ENCODE measurements at places on chromosomes 4 and X. TPM values are rescaled to one million over a fixed set of nuclear protein-coding genes. Genes with fewer than 3 reads are reported as not detected.

DNA sequence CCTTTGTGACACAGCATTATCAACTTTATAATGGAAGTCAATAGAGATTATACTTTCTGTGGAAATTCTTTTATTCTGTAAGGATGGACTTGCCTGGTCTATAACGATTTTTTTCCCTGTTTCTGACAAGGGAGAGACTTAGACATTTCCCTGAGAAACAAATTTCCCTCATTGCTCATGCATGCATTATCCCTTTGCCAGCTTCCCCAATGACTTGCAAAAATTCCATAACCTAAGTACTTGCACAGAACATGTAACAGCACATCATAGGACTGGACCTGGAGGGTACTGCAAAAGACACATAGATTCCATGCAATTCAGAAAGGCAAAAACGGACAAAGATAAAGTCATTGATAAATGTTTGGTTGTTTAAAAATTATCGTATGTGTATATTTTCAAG lies 166.7 kb downstream of the FHIP1A start:
- no peak for DNase-seq

DNA sequence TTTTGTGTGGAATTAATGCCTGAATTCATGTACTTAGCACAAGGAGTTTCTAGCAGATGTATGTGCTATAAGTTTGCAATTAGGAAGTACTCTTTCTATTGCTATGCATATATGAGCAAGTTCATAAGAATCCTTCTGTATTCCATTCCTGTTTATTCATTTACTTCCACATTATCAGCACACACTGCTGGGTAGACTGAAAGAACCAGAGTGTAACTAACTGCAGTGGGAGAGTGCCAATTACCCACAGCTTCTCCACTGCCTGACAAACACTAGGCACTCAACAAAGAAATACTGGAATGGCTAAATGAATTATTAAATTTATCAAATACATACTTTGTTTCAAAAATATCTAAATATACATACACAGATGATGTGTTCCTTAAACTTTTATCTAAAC lies 219.6 kb downstream of the CAMK2D start:
- no peak for DNase-seq

DNA sequence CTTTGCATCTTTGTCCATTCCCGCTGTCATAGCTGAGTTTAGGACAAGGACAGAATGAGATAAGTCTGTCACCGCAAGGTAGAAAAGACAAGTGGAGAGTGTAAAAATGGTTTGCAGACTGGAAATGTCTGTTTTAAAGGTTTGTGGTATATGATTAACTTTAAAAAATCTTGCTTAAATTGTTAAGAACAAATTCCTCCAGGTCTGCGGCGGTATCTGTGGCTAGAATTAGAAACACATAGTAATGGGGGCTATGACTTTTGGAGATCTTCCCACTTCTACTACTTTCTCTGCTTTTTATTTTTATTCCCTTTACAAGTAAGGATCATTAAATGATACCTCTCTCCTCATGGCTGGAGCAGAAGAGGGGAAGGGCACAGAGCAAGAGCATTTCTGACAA lies 92.2 kb downstream of the MID1IP1 start:
- no peak for DNase-seq

- DNase-seq = no peak
Observed at GRCh38 chrX:43266487-43266886, 389.6 kb upstream of the MAOA start.

TDO2 gene
- polyA plus RNA-seq = 5.6 TPM

GPM6B gene
- 5.5 TPM for polyA plus RNA-seq
